Breast epithelium (tissue), 4 donors: ENCODE measurements at places on chromosomes 12 and 14.

GRCh38 chr12:111034886-111035577, 114.7 kb upstream of the MYL2 start:
- no peak for DNase-seq

DNA sequence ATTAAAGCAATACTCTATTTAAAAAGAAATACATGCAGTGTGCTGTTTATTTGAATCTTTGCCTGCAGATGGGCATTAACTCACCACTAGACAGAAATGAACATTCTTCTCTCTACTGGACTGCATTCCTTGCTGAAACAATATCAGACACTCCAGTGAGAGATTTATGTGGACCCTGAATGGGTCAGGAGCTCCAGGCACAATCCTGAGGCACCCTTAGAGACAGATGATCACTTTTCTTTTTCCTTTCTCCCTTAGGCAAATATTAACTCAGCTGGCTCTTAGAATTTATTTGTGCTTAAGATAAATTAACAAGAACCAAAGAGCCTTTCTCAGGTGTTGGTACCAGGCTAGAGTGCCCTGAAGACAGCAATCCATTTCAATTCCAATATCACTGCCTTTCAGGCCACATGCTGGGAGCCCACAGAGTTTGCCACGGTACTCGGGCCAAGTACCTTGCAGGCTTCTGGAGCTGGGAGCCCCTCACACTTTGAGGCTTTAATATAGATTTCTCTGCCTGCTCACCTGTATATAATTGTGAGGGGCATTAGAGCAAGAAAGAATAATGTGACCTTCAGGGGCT, 173.0 kb downstream of the EMP1 start:
- no peak for DNase-seq

DNA sequence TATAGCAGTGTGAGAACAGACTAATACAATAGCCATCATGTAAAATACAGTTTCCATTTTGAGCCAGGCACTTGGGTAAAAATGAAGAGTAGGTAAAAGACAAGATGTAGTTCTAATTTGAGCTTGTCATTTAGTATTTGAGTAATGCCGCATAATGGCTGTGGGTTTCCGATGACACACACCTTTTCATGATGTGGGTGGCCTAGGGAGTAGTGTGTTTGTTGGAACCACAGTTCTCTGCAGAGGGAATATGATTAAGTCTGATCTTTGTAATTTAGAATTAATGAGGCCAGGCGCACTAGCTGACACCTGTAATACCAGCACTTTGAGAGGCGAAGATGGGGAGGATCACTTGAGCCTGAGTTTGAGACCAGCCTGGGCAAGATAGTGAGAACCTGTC, 61.8 kb downstream of the RCOR1 start:
- no peak for DNase-seq

DNA sequence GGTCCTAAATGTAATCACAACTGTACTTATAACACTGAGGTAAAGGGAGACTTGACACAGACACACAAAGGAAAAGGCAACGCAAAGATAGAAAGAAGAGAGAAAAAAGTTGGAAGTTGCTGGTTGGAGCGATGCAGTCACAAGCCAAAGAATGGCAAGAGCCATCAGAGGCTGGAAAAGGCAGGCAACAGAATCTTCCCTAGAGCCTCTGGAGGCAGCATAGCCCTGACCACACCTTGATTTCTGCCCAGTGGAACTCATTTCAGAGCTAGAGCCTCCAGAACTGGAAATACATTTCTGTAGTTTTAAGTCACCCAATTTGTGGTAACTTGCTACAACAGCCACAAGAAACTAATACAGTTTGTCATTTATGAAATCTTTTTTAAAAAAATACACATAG, 89.2 kb downstream of the PUS7L start:
- no peak for DNase-seq

DNA sequence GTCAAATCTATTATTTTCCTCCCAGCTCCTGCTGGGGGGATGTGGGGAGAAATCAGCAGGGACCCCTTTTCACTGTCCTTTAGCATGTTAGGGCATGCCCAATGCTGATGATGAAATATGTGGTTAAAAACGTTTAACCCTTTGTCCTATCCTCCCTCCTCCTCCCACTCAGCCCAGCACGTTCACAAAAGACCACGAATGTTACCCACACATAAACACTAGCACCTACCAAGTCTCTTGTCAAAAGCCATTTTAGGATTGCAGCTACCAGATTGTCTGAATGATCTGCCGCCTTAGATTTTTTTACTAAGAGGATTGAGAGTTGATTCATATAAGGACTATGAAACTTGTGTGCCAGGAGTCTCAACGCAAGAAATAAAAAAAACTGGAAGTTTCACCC, 70.4 kb downstream of the TBK1 start:
- no peak for DNase-seq

GRCh38 chr12:124617615-124618014, 50.2 kb upstream of the NCOR2 start:
- peak; percentile 73 for DNase-seq

- DNase-seq: no peak
Observed at GRCh38 chr12:64691227-64691794, 67.9 kb downstream of the GNS start.

DNA sequence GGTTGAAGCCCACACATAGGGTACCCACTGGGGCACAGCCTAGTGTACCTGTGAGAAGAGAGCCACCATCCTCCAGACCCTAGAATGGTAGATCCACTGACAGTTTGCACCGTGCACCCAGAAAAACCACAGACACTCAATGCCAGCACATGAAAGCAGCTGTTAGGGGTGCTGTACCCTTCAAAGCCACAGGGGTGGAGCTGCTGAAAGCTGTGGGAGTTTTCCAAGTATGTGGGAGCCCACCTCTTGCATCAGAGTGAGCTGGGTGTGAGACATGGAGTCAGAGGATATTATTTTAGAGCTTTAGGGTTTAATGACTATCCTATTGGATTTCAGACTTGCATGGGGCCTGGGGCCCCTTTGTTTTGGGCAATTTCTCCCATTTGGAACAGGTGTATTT, 30.5 kb downstream of the TSPAN19 start:
- no peak for DNase-seq

- no peak for DNase-seq
Observed at GRCh38 chr12:122124370-122124769, 45.8 kb downstream of the MLXIP start.

DNA sequence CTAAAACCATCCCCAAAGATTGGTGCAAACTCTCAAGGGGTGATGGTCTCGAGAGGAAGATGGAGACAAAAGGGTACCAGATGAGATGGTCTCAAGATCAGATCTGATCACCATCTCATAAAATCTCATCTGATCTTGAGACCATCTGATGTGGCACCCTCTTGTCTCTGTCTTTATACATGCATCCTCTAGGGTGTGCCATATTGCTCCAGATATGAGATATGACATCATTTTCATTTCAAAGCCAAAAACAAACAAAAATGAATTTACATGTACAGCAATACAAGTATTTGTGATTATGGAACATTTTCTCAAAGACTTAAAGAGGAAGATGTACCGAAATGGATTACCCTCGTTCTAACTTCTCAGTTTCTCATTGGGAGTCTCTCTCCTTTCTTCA, 787.2 kb downstream of the GALC start:
- DNase-seq: no peak

DNA sequence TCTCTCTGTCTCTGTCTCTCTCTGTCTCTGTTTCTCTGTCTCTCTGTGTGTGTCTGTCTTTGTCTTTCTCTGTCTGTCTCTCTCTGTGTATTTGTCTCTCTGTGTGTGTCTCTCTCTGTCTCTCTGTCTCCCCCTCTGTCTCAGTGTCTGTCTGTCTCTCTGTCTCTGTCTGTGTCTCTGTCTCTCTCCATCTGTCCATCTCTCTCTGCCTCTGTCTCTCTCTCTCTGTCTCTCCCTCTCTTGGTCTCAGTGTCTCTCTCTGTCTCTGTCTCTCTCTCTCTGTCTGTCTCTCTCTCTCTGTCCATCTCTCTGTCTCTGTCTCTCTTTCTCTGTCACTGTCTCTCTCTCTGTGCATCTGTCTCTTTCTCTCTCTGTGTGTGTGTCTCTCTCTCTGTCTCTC, 143.8 kb upstream of the GARIN2 start:
- no peak for DNase-seq

GRCh38 chr12:104748790-104749189, 209.3 kb downstream of the SLC41A2 start:
- DNase-seq: no peak

- DNase-seq: no peak
Observed at GRCh38 chr14:74141703-74142102, 56.9 kb downstream of the LIN52 start.

GRCh38 chr12:70449074-70449752, 83.1 kb downstream of the KCNMB4 start:
- DNase-seq: no peak

- no peak for DNase-seq
Observed at GRCh38 chr14:50501642-50502041, 30.7 kb downstream of the MAP4K5 start.
